ENCODE measurements at places on chromosomes 11 and 22. TPM values are rescaled to one million over a fixed set of nuclear protein-coding genes. Genes with fewer than 3 reads are reported as not detected.
A peak's percentile ranks its signal among the peaks of the same experiment; 100 is the strongest.

- H3K27me3 ChIP-seq = peaks cover 3% of the 10 kb centered on the region
- H3K4me1 ChIP-seq = no peaks in the 10 kb centered on the region
- DNase-seq = no peak
- H3K36me3 ChIP-seq = no peaks in the 10 kb centered on the region
- no peak overlapping the region for H3K27ac ChIP-seq
Measured at GRCh38 chr11:93289782-93290463, 40.6 kb upstream of the DEUP1 start.

DNA sequence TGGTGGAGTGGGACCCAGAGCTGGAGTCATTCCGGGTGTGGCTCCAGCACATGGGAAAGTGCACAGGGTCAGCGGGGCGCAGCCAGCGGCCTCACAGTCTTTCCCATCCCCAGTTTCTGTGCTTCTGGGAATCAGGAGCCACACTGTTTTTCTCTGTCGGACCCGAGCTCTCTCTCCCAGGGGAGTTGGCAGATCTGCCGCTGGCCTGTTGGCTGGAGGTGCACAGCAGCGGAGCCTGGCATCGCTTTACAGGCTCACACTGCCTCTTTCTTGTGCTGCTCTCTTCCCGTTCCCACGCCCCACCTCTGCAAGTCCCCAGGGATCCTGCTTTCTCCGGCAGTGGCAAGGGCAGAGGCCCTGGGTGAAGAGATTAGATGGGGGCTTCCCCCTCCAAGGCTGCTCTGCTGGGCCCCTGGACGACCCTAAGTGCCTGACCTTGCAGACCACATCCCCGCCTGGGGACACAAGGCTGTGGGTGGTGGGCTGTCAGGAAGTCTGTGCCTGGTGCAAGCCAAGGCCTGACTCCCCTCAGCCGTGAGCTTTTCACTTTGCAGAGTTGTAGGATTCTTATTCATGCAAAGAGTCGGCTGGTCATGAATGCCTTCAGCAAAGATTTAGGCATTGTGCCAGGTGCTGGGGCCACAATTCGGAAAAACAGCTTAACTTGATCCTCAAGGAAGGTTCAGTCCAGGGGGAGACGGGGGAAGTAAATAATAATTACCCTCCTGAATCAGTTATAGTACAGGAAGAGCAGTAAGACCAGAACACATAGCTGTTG is 116.3 kb downstream of the TIMP3 start:
- no peaks in the 10 kb centered on the region for H3K4me1 ChIP-seq
- no peaks in the 10 kb centered on the region for H3K36me3 ChIP-seq
- no peak overlapping the region for H3K4me3 ChIP-seq
- H3K27me3 ChIP-seq = peaks cover 15% of the 10 kb centered on the region
- no peak for DNase-seq

GRCh38 chr22:36218648-36219193 is 17.1 kb upstream of the APOL4 start:
- H3K36me3 ChIP-seq = no peaks in the 10 kb centered on the region
- no peak overlapping the region for H3K4me3 ChIP-seq
- no peaks in the 10 kb centered on the region for H3K4me1 ChIP-seq
- H3K27me3 ChIP-seq = no peaks in the 10 kb centered on the region
- no peak for DNase-seq
- H3K27ac ChIP-seq = no peak overlapping the region

DNA sequence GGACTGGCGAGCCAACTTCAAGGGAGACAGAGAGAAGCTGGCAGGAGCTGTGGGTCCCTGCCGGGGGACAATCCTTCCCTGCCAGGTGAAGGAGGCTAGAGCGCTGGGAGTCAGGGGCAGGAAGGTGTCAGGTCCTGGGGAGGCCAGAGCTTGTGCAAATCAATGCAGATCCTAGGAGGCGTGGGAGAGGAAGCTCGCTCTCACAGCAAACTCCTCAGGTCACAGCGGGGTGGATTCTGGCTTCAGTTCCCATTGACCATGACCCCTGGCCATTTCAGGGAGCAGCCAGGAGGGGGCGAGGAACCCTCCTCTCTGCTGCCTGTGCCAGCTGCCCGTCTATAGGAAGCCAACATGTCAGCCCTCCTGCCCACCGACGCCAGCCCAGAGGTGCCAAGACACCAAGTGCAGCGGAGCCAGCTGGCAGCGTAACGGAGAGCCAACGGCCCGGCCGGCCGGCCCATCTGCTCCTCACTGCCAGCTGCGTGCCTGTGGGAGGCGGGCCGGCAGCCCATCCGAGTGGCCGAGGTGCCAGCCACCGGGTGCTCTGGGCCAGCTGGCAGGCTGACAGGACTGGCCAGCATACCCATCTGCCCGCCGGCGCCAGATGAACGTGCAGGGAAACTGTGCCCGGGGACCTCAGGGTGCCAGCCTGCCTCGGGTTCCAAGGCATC is 374.8 kb downstream of the MIAT start:
- H3K36me3 ChIP-seq = no peaks in the 10 kb centered on the region
- no peaks in the 10 kb centered on the region for H3K4me1 ChIP-seq
- no peak for DNase-seq
- H3K4me3 ChIP-seq = no peak overlapping the region

GRCh38 chr11:81332276-81332675 is 1401.4 kb downstream of the FAM181B start:
- H3K4me3 ChIP-seq = no peak overlapping the region
- no peak for DNase-seq
- no peaks in the 10 kb centered on the region for H3K36me3 ChIP-seq

GRCh38 chr11:116078101-116078591 is 573.9 kb upstream of the CADM1 start:
- H3K36me3 ChIP-seq = no peaks in the 10 kb centered on the region
- no peak overlapping the region for H3K27ac ChIP-seq
- peaks cover 9% of the 10 kb centered on the region for H3K27me3 ChIP-seq
- H3K4me3 ChIP-seq = no peak overlapping the region
- no peaks in the 10 kb centered on the region for H3K4me1 ChIP-seq

DNA sequence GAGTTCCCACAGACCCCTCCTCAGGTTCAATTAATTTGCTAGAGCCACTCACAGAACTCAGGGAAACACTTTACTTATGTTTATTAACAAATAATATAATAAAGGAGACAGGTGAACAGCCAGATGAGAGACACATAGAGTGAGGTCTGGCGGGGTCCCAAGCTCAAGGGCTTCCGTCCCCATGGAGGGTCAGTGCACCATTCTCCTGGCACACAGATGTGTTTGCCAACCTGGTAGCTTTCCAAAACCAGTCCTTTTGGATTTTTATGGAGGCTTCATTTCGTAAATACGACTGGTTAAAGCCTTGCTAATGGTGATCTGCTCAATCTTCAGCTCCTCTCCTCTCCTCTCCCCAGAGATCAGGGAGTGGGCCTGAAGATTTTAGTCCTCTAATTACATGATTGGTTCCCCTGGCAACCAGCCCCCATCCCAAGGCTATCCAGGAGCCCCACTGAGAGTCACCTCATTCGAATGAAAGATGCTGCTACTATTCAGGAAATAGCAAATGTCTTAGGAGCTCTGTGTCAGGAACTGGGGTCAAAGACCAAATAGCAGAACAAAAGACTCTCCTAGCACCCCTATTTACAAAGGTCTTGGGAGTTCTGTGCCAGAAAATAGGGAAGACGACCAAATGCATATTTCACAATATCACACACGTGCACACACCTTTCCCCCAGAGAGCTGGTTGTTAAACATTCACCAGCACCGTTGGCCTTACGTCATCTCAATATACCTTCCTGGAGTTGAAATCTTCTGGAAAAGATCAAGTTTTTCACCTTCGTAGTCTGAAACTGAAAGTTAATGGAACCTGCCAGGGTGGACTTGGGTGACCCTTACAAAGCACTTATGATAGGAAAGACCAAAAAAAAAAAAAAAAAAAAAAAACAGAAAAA is 23.8 kb upstream of the CAPRIN1 start:
- no peak overlapping the region for H3K4me3 ChIP-seq
- H3K36me3 ChIP-seq = no peaks in the 10 kb centered on the region
- peak; percentile 91 for DNase-seq
- H3K27ac ChIP-seq = peak overlapping the region; percentile 34
- no peaks in the 10 kb centered on the region for H3K27me3 ChIP-seq

GRCh38 chr11:117230286-117230961 is 1.4 kb downstream of the PCSK7 start:
- H3K36me3 ChIP-seq = peaks cover 3% of the 10 kb centered on the region
- no peak overlapping the region for H3K4me3 ChIP-seq
- H3K27ac ChIP-seq = peak overlapping the region; percentile 88
- no peaks in the 10 kb centered on the region for H3K27me3 ChIP-seq

- H3K27ac ChIP-seq = no peak overlapping the region
- no peak overlapping the region for H3K4me3 ChIP-seq
- H3K27me3 ChIP-seq = peaks cover 2% of the 10 kb centered on the region
- H3K4me1 ChIP-seq = no peaks in the 10 kb centered on the region
- H3K36me3 ChIP-seq = no peaks in the 10 kb centered on the region
- no peak for DNase-seq
Measured at GRCh38 chr22:32602154-32602553, 127.5 kb downstream of the FBXO7 start.

- no peaks in the 10 kb centered on the region for H3K27me3 ChIP-seq
- H3K27ac ChIP-seq = no peak overlapping the region
- no peaks in the 10 kb centered on the region for H3K36me3 ChIP-seq
- H3K4me3 ChIP-seq = no peak overlapping the region
- no peak for DNase-seq
Measured at GRCh38 chr11:89516496-89516895, 25.3 kb upstream of the NOX4 start.

The C11orf97 gene
- not detected for total RNA-seq

The BTG4 gene
- total RNA-seq = not detected

DNA sequence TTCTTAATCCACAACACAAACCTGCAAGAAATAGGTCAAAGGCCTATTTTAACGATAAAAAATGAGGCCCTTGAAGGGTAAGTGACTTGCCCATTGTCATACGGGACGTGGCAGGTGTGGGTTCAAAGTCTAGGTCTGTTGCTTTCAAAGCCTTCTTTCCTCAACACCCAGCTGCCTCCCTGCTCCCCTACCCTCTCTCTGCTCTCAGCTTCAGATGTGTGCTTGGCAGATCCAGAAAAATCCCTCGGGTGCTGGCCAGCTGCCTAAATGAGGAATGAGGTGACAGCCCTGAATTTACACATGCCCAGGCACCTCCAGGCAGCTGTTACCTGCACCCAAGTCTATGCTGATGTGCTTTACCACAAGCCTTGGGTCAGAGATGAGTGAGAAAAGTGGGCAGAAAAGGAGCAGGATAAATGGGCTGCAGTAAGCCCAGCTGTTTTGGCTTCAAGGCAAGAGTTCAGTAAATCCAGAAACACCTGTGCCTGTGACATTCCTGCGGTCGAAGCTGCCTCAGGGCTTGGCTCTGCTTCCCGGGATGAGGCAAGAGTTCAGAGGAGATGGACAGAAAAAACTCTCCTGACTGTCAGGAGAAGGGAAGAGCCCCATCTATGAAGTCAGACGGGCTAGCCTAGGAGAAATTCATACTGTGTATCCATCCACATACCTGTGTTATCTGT is 49.9 kb upstream of the LDLRAD3 start:
- no peak overlapping the region for H3K27ac ChIP-seq
- DNase-seq = no peak
- H3K36me3 ChIP-seq = no peaks in the 10 kb centered on the region
- H3K27me3 ChIP-seq = no peaks in the 10 kb centered on the region
- H3K4me3 ChIP-seq = no peak overlapping the region

DNA sequence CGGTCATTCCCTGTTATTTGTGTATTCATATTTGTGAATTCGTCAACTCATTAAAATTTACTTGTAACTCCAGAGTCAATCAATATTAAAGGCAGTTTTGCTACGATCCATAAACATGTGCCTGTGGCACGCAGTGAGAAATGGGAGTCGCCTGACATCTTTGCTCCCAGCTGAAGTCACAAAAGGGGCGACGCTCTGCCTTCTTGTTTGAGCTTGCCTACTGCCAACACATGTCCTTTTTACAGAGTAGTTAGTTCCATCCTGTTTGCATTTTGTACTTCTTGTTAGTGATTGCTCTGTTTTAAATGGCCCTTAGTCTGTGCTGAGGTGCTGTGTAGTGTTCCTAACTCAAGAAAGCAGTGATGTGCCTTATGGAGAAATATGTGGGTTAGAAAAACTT is 305.3 kb downstream of the ETS1 start:
- peaks cover 84% of the 10 kb centered on the region for H3K27me3 ChIP-seq
- no peaks in the 10 kb centered on the region for H3K36me3 ChIP-seq
- no peak overlapping the region for H3K27ac ChIP-seq
- H3K4me1 ChIP-seq = no peaks in the 10 kb centered on the region

DNA sequence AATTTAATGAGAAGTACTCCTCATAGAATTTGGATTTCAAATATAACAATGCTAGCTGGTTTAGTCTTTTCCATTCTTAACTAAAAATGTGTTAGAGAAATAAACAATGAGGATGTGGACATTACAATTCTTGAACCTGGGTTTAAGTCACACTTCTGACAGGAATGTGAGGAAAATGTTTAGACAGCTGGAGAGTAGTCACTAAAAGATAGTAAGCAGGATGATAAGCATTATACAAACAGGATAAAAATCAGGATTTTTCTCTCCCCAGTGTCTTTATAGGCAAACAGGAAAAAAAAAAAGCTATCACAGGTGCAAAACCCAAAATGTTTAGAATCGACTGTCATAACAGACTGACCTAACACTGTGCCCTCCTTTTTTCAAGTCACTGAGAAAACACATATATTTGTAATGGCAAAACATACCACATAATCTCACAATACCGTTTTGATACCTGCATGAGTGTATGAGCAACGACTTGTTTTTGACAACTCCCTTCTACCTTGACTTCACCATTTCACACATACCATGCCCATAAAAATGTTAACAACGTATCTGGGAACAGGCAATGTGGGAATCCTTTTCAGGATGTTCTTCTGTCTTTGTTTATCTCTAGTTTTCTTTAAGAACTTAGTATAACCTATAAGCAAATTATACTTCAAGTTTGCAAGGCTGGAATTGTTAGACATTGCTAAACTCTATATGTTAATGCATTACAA is 242.0 kb downstream of the SBF2 start:
- H3K27ac ChIP-seq = no peak overlapping the region
- H3K4me3 ChIP-seq = no peak overlapping the region
- H3K36me3 ChIP-seq = no peaks in the 10 kb centered on the region

GRCh38 chr11:68010090-68011041 is at the start of gene ALDH3B1:
Gene ALDH3B1 (plus strand): TSS chr11:68010327. CDS start chr11:68015298, 4,971 bp downstream.
- no peaks in the 10 kb centered on the region for H3K36me3 ChIP-seq
- DNase-seq = no peak
- H3K4me3 ChIP-seq = no peak within 1 kb of the TSS
- H3K27ac ChIP-seq = no peak within 1 kb of the TSS
- no peaks in the 10 kb centered on the region for H3K4me1 ChIP-seq

The NXPE2 gene
- not detected for total RNA-seq

DNA sequence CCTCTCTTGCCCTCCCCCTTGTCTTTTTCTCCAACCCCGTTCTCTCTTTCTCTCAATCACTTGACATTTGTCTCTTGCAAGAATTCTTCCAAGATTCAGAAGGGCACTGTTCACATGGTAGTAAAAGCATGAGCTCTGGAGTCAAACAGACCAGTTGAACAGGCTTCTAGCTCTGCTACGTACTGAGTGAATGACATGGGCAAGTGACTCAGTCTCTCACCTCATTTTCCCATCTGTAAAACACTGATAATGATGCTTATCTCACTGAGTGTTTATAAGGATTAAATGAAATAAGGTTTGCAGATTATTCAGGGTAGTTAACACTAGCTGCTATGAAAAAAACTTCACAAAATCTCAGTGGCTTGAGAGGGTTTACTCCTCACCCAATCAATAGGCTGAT is 5.9 kb upstream of the IL10RA start:
- peaks cover 30% of the 10 kb centered on the region for H3K27me3 ChIP-seq
- no peaks in the 10 kb centered on the region for H3K4me1 ChIP-seq
- H3K4me3 ChIP-seq = no peak overlapping the region
- H3K36me3 ChIP-seq = no peaks in the 10 kb centered on the region

GRCh38 chr11:56843816-56844215 is 95.3 kb upstream of the OR9G4 start:
- no peak overlapping the region for H3K27ac ChIP-seq
- DNase-seq = no peak
- no peaks in the 10 kb centered on the region for H3K36me3 ChIP-seq
- H3K4me1 ChIP-seq = no peaks in the 10 kb centered on the region
- H3K27me3 ChIP-seq = peaks cover 41% of the 10 kb centered on the region

The FXYD6 gene
- 12.9 TPM for total RNA-seq

The TUB gene
- total RNA-seq = 0.76 TPM
